NCI-H1105 treated with DMSO at 0.1 percent for 48 hours (cell line): ENCODE measurements at places on chromosomes 11 and 22.

- DNase-seq, result no peak
Observed at GRCh38 chr22:25962711-25963110, 206.6 kb upstream of the SEZ6L start.

- DNase-seq, result no peak
Observed at GRCh38 chr22:45529971-45530575, 27.4 kb downstream of the FBLN1 start.

DNA sequence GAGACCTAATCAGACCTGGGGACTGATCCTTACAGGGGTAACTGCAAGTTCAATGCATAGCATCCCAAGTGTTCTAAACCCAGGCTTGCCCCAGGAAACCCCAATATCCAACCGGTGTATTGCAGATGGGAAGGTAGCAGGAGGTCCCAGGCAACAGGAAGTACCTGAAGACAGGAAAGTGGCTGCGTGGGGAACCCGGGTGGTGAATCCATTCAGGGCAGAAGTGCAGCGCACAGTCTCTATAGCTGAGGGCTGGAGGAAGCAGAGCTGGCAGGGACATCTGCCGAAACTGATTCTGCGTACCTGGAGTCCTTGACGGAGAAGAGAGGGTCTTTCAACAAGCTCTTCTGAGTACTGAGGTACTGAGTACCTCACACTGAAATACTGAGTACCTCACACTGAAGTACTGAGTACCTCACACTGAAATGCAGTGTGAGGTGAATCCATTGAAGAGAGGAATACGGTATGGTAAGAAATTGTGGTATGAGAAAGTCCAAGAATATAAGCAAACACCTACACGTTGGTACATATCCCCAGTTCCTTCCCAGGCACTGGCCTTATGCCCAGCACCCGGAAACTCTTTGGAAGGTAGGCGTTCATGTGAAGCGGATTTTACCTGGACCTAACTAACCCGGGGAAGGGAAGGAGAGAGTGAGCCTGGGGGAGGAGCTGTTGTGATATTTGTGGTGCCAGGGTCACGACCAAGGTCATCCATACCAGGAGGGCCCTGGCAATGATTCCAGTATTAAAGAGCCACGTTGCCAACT, 20.1 kb downstream of the SCN4B start:
- no peak for DNase-seq

- DNase-seq, result no peak
Observed at GRCh38 chr11:91156041-91156440, 933.2 kb upstream of the CHORDC1 start.

DNA sequence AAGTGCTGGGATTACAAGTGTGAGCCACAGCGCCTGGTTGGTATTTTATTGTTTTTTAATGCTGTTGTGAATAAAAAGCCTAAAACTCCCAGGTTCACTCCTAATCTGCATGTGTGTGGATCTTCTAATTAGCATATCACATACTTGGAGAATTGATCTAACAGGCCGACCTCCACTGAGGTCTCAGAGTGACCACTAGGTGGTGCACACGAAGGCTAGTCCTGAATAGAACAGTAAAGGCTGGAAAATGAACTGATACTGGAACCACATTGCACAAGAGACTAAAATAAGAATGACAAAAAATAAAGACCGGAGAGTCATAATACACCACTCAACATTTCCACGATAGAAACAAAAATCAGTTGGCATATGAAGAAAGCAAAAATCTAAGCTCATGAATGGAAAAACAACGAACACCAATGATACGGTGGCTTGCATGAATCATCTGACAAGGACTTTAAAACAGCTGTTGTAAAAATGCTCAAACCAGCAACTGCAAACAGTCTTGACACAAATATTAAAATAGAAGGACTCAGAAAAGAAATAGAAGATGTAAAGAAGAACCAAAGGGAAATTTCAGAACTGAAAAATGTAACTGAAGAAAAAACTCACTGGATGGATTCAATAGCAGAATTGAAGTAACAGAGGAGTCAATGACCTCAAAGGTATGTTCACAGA, 19.2 kb downstream of the PIM3 start:
- no peak for DNase-seq

DNA sequence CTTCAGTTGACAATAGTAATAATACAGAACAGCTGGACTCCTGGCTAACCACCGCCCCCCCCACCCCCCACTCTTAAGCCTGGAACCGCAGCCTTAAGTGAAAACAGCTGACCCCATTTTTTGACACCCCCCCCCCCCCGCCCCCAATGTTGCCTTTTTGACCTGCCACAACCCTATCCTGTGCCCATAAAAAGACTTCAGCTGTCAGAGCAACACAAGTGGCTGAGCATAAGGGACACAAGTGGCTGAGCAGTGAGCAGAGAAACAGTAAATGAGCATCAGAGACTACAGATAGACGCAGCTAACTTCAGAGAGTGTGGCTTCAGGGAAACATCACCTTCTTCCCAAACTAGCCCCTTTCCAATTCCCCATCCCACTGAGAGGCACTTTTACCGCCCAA, 1493.8 kb downstream of the LRRC4C start:
- DNase-seq, result no peak

DNA sequence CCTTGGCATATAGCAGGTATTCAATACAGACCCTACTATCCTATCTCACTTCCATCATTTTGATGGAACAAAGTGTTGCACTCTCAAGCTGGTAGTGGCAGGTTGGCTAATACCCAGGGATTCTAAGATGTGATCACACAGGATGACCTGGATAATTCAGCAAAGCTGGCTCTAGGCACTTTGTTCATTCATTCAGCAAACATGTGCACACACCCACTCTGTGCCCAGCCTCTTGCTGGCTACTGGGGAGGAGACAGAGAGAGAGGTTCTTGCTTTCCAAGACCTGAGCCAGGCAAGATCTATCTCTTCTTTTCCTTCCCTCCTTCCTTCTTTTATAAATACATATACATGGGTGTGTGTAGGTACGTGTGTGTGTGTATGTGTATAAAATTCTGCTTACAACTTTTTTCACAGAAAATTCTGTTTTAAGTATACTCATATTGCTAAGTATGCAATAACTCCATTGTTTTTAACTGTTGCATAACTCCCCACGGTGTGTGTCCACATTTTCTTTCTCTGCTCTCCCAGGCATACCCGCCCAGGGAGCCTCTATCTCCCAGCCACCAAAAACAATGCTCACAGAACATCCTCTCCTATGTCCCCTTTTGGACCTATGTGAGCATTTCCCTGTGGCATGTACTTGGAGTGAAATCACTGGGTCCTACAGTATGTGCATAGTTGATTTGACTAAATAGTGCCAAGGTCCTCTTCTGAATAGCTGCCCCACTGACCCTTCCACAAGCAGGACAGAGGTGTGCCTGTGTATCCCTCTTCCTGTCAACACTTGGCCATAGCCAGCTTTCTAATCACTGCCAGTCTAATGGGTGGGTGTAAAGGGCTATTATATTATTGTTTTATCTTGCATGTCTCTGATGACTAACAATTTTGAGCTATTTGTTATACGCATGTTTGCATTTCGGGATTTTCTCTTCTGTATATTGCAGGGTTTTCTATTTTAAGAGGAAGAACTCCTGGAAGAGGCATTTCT, 27.5 kb downstream of the CLPB start:
- no peak for DNase-seq

- DNase-seq, result no peak
Observed at GRCh38 chr22:44248926-44249325, 63.8 kb downstream of the SHISAL1 start.

GRCh38 chr22:45977003-45977411, at the start of gene WNT7B:
TSS of gene WNT7B (minus strand) at chr22:45977162. CDS start at chr22:45976754, 408 bp downstream.
- peak; percentile 67 for DNase-seq

- DNase-seq, result no peak
Observed at GRCh38 chr11:30487200-30487898, 98.8 kb downstream of the MPPED2 start.

DNA sequence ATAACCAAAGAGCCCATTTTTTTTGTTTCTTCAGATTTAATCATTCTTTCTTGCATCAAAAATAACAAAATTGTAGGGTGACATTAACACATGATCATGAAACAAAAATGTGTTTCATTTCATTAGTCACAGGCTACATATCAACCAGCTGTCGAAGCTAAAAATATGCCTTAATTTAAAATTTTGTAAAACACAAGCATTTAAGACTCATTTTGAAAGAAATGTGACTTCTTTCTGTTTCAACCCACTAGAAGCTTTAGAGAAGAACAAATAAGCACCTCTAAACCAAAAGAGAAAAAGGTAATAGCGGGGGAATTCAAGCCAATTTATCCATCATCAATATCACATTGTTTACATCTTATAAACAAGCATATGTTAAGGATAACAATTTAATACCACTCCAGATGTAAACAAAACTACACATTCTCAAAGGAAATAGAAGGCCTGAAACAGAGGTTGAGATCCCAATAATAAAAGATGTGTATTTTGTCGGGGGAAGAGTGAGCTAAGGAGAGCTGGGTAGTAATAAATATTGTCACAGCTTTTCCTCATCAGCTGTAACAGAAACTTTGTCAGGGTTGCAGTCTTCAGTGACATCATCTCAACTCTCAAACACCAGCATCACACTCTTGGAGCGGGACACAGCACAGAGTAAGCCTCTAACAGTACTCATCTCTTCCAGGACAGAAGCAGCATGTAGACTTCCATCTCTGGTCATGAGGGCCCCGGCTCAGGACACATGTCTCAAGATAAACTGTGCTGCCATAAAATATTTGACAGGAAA, 42.0 kb downstream of the ALG9 start:
- no peak for DNase-seq

GRCh38 chr22:50272044-50272802, 2.0 kb upstream of the MAPK11 start:
- no peak for DNase-seq

DNA sequence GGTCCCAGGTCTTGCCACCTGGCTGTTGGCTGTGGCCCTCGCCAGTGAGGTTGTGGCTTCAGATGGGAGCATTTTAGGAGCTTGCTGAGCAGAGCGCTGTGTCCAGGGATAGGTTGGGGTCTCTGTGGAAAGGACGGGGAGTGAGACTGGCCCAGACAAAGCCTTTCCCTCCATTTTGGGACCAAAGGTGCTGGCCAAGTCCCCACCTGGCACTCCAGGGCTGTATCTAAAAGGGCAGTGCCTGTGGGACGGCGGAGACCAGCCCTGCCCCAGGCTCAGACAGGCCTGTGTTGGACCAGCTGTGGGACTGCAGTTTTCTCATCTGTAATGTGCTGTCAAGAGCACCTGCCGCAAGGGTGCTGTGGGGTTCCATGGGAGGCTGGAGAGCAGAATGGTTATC, 5.0 kb upstream of the KCTD17 start:
- no peak for DNase-seq

DNA sequence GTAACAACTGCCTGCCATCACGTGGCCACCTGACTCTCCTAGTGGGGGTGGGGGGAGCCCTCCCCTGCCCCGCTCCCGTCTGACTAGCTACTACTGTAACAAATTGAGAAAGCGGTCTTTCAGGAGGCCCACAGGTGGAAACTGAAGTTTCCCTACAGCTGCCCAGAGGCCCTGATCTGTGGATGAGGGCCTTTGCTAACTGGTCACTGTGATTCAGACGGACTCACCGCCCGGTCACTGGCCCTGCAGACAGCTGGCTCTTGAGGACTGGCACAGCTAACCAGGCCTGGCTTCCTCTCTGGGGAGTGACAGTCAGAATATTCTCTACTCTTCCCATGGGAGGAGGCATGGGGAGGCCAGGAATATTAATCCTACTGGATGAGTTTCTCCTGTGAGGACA, 116.8 kb downstream of the ARHGAP8 start:
- DNase-seq, result no peak

- peak; percentile 89 for DNase-seq
Observed at GRCh38 chr11:74449369-74449931, 17.9 kb downstream of the KCNE3 start.

- DNase-seq, result no peak
Observed at GRCh38 chr22:47237890-47238480, 475.5 kb downstream of the TBC1D22A start.

- DNase-seq, result no peak
Observed at GRCh38 chr11:134610116-134610910, 198.3 kb upstream of the B3GAT1 start.

GRCh38 chr11:113446112-113446511, 29.1 kb downstream of the DRD2 start:
- DNase-seq, result no peak

- no peak for DNase-seq
Observed at GRCh38 chr11:116403794-116404461, 368.9 kb downstream of the BUD13 start.

DNA sequence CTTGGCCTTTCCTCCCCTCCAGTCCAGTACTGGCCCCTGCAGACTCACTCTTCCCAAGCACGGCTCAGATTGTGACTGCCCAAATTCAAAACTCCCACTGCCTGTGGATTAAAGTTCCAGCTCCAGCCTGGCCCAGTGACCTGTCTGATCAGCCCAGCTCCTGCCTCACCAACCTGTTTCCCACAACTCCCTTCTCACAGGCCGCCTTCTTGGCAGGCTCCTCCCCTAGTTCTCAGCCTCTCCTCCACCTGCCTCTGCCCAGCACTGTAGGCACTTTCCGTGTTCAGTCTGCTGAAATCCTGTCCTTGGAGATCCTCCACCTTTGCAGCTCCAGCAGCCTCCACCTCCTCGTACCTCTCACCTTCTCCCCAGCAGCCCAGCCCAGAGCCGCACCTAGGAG, 68.6 kb downstream of the MICAL2 start:
- DNase-seq, result no peak

DNA sequence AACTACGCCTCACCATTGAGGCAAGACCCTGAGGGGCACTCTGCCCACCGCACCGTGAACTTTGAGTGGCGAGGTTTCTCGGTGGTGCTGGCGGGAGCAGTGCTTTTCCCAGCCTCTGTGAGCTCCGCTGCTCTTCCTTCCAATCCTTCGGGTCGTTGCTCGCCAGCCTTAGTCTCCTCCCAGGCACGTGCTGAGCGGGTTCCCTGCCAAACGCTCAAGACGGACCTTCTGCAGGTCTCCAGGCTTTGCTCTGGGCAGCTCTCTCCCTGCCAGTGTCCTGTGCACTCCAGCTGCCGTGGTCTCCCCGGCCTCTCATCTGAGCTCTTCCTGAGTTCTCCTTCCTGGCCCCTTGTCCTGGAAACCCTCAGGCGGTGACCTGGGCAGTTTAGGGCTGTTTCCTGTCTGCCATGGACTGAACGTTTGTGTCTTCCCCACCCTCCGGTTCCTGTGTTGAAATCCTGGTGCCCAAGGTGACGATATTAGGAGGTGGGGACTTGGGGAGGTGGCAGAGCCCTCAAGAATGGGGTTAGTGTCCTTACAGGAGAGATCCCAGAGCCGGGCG, 11.2 kb upstream of the MUC6 start:
- no peak for DNase-seq

- no peak for DNase-seq
Observed at GRCh38 chr11:24587635-24588034, 90.8 kb downstream of the LUZP2 start.

GRCh38 chr22:20509344-20510047, 2.1 kb downstream of the MED15 start:
- no peak for DNase-seq
